Ascending aorta (tissue), 2 donors: ENCODE measurements at places on chromosomes 13 and 19.

- DNase-seq, result no peak
Measured at GRCh38 chr13:55497486-55497885, 1643.2 kb upstream of the PRR20A start.

DNA sequence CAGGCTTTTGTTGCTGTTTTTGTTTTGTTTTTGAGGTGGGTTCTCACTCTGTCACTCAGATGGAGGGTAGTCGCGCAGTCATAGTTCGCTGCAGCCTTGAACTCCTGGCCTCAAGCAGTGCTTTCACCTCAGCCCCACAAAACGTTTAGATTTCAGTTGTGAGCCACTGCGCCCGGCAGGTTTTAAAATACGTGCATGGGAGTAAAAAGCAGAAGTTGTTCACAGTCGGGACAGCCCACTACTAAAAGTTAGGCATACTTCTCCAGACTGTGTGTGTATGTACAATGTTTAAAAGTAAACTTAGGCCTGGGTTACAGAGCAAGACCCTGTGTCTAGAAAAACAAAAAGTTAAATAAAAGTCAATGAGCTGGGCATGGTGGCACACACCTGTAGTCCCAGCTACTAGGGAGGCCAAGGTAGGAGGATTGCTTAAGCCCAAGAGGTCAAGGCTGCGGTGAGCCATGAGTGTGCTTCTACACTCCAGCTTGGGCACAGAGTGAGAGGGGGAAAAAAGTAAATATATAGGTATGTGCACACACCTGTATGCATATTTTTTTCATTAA, 6.1 kb downstream of the SAFB start:
- DNase-seq, result no peak

GRCh38 chr13:51122868-51123566, 11.9 kb upstream of the C13orf42 start:
- no peak for DNase-seq

DNA sequence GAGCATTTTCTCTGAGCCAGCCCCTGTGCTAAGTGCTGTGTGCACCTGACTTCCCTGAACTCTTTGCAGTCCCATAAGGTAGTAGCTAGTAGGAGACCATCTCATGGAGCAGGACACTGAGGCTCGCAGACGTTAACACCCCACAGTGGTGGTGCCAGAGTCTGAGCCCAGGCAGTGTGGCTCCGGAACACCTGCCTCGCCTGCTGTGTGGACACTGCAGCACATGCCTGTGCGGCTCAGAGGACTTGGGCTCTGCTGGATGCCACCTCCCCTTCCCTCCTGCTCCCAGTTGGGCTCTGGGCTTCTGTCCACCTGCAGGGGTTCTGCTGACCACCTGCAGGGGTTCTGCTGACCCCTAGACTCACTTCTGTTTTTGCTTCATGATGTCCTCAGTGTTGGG, 27.0 kb upstream of the SIGLEC11 start:
- no peak for DNase-seq

GRCh38 chr19:33446330-33447293, 73.1 kb downstream of the CEBPG start:
- DNase-seq, result no peak
